ENCODE measurements at places on chromosomes 13 and 19.

GRCh38 chr19:54266133-54266532 is 9.1 kb upstream of the LILRB5 start:
- DNase-seq, result peak; percentile 70

DNA sequence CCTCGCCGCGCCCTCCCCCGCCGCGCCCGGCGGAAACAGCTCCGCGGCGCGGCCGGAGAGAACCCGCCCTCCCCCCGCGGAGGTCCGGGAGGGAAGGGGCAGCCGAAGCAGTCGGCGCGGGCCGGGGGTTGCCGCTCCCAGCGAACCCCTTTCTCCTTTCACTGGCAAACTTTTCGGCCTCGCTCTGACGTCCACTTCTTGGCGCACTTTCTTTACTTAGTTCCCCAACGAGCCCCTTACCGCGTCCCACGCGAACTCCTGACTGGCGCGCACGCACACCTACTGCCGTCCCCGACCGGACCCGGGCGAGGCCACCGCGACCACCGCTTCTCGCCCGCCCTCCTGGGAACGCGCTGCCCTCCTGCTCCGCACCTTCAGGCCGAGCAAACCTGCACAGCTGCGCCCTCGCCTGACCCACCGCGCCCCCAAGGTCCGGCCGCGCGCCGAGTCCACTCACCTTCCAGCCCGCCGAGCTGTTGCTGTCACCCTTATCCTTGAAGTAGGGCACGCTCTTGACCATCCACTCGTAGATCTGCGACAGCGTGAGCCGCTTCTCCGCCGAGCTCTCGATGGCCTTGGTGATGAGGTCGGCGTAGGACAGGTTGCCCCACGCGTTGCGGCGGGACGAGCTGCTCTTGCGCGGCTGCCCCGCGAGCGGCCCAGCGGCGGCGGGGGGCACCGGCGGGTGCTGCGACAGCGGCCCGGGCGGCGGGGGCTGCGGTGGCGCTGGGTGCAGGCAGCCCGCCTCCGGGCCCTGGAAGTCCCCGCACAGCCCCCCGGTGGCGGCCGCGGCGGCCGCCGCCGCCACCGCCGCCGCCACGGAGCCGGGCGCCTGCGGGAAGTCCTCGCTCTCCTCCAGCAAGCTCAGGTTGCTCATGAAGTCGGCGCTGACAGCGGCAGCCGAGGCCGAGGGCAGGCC is 1.1 kb downstream of the FOXO1 start:
- DNase-seq, result no peak

DNA sequence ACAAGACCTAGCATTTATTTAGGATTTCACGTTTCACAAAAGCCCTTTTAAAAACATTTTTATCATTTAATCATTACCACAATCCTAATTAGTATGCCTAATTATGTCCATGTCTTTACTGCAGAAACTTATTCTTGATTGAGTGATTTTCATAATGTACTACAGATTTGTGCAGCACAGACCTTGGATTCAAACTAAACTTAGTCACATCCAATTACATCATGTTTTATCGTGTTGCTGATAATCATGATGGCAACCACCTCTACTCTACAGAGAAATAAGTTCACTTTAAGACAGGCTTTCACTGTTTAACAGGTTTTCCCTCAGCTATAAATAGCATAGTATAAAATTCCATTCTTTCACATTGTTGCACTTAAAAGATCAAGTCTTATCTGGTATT is 240.9 kb upstream of the RFC3 start:
- DNase-seq, result no peak

GRCh38 chr13:98184792-98185191 is 7.7 kb upstream of the RNF113B start:
- DNase-seq, result no peak

- DNase-seq, result no peak
Observed at GRCh38 chr13:50509167-50509566, 334.3 kb downstream of the DLEU7 start.

DNA sequence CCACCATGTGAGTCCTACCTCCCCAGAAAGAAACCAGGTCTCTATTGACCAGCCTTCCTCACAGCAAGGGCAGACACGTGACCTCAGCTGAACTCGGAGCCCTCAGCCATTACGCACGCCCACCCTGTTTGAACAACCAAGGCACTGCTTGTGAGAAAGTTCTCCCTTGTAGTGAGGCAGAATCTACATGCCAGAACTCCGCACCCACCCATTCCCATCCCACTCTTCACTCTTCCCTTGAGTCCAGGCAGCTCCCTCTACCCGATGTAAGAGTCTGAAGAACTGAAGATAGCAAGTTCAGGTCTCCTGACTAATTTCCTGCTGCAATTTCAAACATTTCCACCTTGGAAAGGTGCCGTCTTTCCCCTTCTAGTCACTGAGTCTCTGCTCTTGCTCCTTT is 6.4 kb downstream of the NOVA2 start:
- DNase-seq, result no peak

DNA sequence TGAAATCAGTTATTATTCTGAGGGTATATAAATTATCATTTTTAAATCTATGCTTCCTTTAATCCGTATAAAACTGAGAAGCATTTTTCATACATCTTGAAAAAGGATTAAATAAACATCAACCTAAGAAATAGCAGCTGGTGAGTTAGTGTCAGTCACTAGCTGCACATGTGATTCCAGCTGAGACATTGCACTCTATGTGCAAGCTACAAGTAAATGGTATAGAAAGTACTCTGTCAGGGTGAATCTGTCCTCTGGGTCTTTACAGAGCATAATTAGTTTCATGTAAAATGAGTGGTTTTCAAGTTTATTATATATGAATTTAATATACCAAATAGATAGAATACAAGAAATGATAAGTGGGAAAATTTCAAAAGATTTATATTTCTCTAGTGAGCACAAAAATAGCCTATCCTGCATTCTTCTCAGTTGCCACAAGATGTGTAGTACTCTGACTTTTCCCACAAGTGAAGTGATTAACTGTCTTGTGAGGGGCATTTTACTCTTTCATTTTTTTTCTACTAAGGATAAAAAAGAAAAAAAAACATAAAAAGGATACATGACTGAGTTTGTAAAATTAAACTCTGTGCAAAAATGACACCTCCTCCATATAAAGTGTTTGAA is 1372.1 kb downstream of the PCDH9 start:
- DNase-seq, result no peak

- DNase-seq, result no peak
Observed at GRCh38 chr19:4581666-4582553, 22.4 kb upstream of the SEMA6B start.

- DNase-seq, result no peak
Observed at GRCh38 chr13:77430377-77430951, 103.6 kb upstream of the MYCBP2 start.

DNA sequence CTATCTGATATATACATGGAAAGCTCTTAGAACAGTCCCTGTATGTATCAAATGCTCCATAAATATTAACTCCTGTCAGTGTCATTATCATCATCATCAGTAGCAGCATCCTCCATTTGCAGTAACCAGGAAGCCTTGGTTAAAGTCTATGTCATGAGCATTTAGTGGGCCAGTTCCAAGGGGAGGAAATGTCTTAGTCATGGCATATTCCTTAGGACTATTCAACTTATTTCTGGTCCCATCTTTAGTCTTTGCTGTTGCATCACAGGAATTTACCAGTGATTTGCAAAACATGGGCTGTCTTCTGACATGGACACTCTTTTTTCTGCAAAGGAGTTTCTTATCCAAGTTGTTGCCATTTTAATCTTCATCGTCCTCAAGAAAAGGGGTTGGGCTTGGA is 98.4 kb downstream of the WDFY2 start:
- DNase-seq, result no peak

- DNase-seq, result no peak
Observed at GRCh38 chr13:66468656-66469055, 761.5 kb downstream of the PCDH9 start.

GRCh38 chr19:42226886-42227285 is 6.8 kb downstream of the ZNF526 start:
- DNase-seq, result no peak

- no peak for DNase-seq
Observed at GRCh38 chr13:35014606-35015213, 72.6 kb downstream of the NBEA start.

DNA sequence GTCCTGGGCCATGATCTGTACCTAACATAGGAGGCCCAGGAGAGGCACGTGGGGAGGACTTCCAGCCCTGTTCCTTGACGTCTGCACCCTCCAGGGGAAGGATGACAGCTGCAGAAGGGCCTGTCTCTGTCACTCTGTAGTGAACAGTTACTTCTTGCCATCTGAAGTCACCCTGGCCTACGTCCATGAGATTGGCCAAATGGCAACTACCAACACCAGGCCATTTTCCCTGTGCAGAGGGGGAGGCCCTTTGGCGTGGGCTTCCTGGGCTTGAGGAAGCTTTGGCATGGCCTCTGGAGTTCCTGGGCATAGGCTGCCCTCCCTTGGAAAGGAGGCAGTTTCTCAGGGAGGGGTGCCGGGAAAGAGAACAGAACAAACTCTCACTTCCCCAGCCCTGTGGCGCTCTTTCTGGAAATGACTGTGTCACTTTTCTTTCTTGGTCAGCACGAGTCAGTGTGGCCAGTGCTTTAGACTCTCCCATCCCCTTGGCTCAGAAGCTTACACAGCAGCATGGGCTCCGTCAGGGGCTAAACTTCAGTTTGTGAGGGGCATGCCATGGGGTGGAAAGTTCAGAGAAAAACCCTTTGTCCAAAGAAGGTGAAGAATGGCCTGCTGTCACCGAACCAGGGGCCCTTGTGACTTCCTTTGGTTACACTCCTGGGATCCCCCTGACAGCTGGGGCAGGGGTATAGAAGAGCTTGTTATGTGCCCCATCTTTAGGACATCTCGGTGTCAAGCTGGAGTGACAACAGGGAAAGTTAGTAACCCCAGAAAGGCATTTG is 5.3 kb downstream of the CARM1 start:
- DNase-seq, result no peak
